Left ventricle myocardium inferior (tissue), 1 donor: ENCODE measurements at places on chromosomes 13 and 19.

DNA sequence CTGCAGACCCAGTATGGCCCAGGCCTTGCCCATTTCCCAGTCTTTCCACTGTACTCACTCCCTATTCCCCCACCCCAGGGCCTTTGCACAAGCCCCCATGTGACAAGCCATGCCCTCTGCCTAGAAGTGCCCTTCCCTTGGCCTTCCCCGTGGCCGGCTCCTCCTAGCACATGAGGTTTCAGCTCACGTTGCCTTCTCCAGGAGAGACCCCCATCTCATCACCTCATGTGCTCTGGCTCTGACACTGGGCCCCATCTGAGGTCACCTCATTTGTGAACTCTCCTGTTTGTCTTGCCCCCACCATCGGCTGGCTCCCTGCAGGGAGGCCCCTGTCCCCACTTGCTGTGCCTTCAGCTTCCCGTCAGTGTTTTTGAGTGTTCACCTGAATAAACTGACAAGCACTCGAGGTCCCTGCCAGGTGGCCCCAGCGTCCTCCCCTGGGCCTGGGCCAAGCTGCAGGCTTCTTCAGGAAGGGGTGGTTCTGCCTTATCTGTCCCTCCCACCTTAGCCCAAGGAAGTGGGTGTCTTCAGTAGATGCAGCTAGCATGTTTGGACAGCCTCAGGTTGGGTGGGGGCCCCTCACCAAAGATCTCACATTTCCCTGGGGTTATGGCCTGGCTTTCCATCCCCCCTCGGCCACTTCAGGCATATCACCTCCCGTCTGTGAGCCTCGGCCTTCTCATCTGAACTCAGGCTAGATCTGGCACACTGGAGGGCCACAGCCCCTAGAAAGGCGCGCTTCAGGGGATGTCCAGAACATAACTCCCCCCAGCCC lies 3.8 kb upstream of the SLC25A42 start:
- no peak for DNase-seq

DNA sequence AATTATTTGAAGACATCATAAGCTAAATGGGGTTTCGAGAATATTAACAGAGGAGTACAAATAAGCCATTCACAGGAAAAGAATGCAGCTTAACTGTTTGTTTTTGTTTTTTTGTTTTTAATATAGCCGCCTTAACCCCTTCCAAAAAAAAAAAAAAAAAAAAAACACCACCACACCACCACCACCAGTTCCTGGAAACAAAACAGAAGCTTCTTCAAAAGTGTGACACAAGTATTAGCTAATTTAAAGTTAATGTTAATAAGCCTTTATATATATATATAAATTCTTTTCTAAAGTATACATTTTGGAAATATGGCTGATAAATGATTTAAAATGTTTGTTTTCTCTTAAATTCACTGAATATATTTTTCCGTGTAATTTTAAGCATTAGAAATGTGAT lies 1.4 kb downstream of the RAP2A start:
- DNase-seq: no peak

GRCh38 chr19:34832581-34833112 lies 59.6 kb upstream of the ZNF599 start:
- DNase-seq: no peak

GRCh38 chr13:46392967-46393366 lies 5.9 kb upstream of the RUBCNL start:
- no peak for DNase-seq

DNA sequence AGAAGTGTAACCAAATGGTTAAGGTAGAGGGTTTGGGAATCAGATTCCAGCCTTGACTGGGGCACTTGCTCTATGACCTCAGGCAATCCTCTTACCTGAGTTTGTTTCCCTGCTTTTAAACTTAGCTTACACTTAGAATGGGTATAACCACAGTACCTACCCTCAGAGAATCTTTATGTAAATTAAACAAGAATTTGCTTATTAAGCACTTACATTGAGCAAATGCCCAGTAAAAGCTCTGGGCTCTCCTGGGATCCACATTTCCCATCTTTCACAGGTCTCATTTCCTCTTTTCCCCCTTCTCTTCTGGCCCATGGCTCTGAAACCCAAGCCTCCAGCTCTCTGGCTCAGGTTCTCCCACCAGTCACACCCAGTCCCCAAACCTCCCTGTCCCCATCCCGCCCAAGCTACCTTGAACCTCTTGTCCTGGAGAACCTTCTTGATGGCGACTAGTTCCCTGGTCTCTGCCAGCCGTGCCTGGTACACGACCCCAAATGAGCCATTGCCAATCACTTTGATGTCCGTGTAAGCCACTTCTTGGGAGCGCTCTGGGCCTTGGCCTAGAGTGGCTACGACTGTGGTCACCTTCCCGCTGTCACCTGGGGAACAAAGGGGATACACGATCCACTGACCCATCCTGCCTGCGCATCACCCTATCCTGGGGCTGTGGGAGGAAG lies 2.7 kb downstream of the GSK3A start:
- no peak for DNase-seq

- no peak for DNase-seq
Observed at GRCh38 chr13:83547043-83547442, 335.2 kb downstream of the SLITRK1 start.

GRCh38 chr19:38360839-38361631 lies 13.3 kb upstream of the PSMD8 start:
- DNase-seq: no peak
